Hepatocyte (in vitro differentiated cells): ENCODE measurements at places on chromosomes 4 and X.
A peak's percentile ranks its signal among the peaks of the same experiment; 100 is the strongest.

DNA sequence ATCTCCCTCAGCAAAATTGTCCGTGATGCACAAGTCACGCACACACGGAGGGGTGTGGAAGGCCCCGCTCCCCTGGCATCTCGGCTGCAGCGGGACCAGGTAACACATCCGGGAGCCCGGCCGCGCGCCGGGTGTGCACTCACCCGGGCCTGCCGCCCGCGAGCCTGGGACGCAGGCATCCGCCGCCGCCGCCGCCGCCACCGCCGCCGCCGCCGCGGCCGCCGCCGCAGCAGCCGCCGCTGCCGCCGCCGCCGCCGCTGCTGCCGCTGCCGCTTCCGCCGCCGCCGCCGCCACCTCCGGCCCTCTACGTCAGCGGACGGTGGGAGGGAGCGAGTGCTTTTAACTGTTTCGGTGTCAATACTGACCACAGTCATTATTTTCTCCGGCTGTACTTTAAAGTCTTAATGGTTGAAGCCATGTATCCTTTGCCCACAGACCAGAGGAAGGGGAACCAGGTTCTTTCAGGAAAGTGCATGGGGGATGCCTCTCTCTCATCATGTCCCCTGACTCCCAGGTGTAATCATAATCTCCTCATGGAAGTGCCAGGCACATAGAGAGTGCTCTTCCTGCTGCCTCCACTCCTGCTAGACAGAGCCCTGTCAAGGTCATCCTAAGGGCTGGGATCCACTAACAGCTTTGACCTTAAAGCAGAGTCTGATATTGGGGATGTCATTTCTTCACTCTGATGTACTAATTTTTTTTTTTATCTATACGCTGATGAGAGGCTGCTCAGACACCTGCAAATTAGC lies 38.0 kb downstream of the MAGEE2 start:
- peak; percentile 57 for DNase-seq

DNA sequence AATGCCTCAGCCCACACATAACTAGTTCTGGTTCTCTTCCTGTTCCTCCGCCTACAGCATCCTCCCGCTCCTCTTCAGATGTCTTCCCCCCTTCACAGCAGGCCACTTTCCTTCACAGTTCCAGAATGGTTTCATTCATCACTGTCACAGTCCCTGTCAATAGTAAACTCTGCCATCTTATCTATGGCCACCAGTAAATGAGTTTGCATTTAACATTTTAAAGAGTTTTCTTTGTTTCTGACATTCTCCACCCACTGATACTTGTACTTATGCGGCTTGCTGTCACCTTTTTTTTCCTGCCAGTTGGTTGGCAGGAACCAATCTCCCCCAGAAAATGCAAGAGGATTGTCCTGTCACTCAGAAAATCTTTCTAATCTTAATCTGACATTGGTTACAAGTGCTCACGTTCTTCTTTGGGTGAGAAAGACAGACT lies 114.1 kb downstream of the GLUD2 start:
- DNase-seq: no peak

- no peak for DNase-seq
Observed at GRCh38 chrX:52280812-52281211, 88.0 kb upstream of the XAGE2 start.

DNA sequence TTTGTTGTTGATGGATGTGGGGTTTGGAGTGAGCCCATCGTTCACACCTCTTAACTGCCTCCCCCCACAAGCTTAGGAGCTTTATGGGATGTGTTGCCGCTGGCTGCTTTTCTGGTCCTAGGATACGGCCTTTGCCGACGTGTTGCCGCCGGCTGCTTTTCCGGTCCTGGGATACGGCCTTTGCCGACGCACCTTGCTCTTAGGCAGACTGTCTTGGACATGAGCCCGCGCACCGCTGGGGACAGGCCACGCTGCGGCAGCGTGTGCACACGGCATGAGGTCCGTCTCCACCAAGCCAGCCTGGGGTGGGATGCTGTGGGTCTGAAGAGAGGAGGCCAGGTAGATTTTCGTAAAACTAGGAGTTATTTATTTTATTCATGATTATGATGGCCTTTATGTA lies 14.2 kb downstream of the RGS12 start:
- DNase-seq: no peak

GRCh38 chrX:42495139-42495538 lies 282.8 kb downstream of the PPP1R2C start:
- no peak for DNase-seq
